NCI-H187 treated with DMSO at 0.1 percent for 48 hours (cell line): ENCODE measurements at places on chromosomes 5 and 9.

GRCh38 chr9:128162215-128163026 is 2.4 kb downstream of the BBLN start:
- DNase-seq, result no peak

GRCh38 chr9:17782430-17783149 is 203.7 kb downstream of the SH3GL2 start:
- DNase-seq, result no peak

- no peak for DNase-seq
Observed at GRCh38 chr9:19431361-19432171, 22.8 kb downstream of the ACER2 start.

DNA sequence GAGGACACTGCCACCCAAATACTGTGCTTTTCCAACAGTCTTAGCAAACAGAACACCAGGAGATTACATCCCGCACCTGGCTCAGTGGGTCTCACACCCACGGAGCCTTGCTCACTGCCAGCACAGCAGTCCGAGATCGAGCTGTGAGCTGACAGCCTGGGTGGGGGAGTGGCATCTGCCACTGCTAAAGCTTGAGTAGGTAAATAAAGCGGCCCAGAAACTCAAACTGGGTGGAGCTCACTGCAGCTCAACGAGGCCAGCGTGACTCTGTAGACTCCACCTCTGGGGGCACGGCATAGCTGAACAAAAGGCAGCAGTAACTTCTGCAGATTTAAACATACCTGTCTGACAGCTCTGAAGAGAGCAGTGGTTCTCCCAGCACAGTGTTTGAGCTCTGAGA is 28.8 kb downstream of the EPB41L4A start:
- peak; percentile 19 for DNase-seq

GRCh38 chr5:115452536-115453235 is 91.9 kb downstream of the FEM1C start:
- no peak for DNase-seq

DNA sequence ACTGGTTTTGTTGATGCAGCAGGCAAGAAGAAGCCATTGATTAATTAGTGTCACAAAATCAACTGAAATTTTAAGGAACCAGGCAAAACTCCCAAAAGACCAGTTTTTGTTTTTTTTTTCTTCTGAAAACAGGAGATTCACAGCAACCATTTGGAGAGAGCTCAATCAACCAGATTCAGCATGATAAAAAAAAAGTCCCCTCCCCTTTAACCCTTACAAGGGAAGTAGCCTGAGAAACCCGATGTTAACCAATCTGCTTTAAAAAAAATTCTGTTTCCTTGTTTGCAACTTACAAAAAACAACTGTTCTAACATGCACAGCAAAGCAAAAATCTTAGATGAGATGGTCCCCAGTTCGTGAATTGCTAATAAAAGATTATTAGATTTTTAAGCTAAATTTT is 59.7 kb downstream of the HMHB1 start:
- DNase-seq, result no peak

- DNase-seq, result no peak
Observed at GRCh38 chr9:79742110-79742721, 170.5 kb downstream of the TLE4 start.

GRCh38 chr9:94899464-94900221 is 173.1 kb downstream of the AOPEP start:
- DNase-seq, result no peak

- DNase-seq, result no peak
Observed at GRCh38 chr9:126016579-126017290, 269.6 kb downstream of the PBX3 start.

- DNase-seq, result no peak
Observed at GRCh38 chr9:19513671-19514275, 105.0 kb downstream of the ACER2 start.

DNA sequence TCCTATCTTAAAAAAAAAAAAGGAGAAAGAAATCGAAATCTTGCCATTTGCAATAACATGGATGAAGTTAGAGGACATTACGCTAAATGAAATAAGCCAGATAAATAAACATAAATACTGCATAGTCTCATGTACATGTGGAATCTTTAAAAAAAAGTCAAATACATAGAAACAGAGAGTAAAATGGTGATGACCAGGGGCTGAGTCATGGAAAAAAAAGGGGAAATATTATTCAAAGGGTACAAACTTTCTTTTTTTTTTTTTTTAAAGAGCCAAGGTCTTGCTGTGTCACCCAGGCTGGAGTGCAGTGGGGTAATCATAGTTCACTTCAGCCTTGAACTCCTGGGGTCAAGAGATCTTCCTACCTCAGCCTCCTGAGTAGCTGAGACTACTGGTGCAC is 310.1 kb downstream of the ZNF608 start:
- DNase-seq, result no peak

DNA sequence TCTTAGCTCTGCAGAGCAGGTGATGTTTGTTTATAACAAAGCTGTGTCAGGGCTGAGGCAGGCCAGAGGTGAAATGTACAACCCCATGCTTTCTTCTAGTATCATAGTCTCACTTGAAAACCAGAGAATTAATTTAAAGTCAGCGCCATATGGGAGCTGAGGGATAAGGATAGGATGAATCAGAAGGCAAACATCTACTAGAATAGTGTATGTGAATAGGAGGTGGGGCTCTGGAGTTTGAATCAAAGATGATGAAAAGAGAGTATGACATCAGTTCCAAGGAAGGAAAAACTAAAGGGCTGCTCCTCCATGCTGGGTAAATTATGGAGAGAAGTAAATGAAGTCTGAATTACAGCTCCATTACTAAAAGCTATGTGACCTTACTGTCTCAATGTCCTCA is 441.5 kb downstream of the RASEF start:
- no peak for DNase-seq
